ENCODE measurements at places on chromosomes 5 and 9. TPM values are rescaled to one million over a fixed set of nuclear protein-coding genes. Genes with fewer than 3 reads are reported as not detected.

- DNase-seq = no peak
Observed at GRCh38 chr5:75473463-75473862, 38.0 kb downstream of the CERT1 start.

DNA sequence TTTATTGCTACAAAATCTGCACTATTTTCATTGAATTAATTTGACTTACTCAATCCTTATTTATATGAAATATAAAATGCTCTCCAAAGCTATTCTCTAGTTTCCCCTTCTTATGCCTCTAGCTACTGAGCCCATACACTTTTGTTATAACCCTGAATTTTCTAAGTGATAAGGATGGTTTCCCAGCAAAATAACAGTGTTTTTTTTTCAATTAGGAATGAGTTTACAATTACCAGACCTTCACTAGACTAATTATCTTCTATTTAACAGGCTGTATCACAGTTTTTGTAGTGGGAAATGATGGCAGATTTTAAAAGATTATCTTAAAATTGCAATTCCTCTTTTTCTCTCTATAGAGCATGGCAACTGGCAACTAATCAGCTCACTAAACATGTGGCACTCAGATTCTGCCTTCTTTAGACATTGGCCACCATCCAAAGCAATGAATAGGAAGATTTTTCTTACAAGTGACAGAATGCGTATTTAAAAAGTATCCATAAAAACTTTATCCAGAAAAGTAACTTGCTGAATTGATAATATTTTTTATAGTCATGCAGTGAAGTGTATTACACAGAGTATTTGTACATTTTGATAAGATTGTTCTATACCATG is 585.7 kb upstream of the ZNF608 start:
- DNase-seq = no peak

DNA sequence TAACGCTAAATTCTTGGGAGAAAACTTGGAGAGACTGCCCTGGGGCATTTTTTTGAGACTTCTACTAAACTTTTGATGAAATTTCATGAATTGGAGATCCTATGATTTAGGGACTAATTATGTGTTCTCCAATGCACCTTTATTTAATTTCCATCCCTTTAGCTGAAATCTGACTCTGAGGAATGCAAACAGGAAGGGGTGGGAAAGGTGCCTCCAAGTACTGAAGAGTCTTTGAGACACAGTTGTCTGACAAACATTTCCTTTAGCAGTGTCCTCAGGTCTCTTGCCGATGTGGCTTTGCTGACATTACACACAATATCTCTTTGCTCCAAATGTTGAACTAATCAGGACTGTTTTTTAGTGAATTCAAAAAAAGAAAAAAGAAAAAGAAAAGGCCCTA is 76.9 kb downstream of the LIX1 start:
- no peak for DNase-seq

DNA sequence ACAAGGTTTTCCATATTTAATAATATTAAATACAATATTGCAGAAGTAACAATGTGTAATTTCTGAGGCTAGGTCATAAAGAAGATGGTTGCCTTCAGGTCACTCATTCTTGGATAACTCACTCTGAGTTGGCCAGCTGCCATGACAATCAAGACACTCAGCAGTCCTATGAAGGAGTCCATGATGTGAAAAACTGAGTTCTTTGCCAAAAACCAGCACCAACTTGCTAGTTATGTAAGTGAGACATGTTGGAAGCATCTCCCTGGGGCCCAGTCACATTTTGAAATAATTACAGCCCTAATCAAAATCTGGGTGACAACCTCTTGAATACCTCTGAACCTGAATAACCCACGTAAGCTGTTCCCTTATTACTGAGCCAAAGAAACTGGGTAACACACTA is 453.2 kb downstream of the CDH18 start:
- no peak for DNase-seq

DNA sequence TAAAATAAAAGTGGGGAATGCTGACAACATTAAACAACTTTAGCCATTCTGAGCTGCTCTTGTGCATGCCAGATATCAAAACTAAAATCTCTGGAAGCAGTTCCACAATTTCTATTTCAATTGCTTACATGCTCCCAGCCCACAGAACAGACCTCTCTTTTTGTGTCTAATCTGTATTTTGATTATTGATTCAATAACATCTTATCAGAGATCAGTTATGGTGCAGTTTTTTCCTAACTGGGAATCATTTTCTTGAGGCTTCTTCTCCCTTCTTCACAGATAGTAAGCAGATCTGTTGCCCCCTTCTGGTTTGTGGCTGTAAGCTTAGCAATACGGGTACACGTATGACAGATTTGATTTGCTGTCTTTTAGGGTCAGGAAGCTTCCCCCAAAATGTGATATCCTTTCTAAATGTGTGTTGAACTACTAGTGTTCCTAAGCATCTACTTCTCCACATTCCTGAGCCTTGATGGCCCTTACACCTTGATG is 39.4 kb downstream of the MRPS27 start:
- DNase-seq = no peak

The PCDHGA1 gene
- 0.25 TPM for total RNA-seq
